Stimulated activated CD4-positive, alpha-beta T cell treated with anti-CD3 and anti-CD28 coated beads, TNF-alpha, amount 100 ng/mL, for 24 hours (primary cell): ENCODE measurements at places on chromosomes 5 and 9.

GRCh38 chr9:115411993-115412452 lies 294.1 kb upstream of the TNC start:
- DNase-seq, result no peak

DNA sequence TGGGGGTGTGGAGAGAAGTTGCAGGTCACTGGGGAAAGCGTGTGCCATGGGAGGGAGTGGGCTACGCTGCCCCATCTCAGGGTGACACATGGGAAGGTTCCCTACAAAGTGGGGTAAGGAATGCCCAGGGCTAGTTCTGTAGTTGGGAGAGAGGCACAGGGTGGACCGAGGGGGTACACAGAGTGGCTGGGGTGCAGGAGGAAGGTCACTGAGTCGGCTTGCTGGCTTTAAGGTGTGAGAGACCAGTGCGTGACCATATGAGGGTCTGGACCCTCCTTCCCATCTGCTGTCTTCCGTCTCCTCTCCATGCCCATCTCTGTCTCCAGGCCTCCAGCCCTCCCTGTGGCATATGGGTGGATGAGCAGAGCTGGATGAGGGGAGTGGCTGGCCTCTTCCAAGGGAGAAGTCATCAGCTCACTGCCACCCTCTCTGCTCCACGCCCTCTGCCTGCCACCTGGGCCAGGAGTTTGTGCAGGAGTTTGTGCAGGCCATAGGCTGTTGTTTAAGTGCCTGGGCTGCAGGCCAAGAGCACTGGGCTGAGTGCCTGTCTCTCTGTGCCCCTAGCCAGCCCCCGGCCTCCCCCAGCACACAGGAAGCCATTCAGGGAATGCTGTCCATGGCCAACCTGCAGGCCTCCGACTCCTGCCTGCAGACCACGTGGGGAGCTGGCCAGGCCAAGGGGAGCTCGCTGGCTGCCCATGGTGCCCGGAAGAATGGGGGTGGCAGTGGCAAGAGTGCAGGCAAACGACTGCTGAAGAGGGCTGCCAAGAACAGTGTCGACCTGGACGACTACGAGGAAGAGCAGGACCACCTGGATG lies 96.8 kb downstream of the PHF2 start:
- no peak for DNase-seq

DNA sequence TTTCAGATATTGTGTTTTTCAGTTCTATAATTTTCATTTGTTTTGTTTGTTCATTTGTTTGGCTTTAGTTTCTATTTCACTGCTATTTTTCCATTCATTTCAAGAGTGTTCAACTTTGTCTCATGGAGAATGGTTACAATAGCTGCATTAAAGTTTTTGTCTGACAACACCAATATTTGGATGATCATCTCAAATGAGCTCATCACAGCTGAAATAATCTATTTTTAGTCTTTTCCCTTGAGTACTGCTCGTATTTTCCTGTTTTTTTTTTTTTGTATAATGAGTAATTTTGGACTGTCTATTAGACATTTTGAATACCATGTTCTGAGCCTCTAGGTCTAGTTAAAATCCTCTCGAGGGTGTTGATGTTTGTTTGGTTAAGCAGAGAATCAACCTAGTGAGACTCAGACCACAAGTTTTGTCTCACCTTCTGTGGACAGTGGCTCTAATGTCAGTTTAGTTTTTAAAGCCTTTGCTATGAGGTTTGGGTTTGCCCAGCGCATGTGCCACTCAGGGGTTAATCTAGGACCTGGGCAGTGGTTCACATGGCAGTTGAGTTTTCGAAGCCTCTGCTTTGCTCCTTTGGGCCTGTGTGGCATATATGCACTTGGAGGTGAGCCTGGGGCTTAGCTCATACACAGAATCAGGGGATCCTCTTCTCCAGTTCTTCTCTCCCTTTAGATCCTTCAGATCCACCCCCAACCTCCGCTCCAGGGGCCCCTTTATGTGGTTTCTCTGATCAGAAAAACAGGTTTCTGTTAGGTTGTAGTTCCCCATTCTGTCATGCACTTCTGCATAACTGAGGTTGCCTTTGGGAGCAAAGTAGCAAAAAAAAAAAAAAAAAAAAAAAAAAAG lies 79.8 kb downstream of the ARSB start:
- DNase-seq, result no peak

DNA sequence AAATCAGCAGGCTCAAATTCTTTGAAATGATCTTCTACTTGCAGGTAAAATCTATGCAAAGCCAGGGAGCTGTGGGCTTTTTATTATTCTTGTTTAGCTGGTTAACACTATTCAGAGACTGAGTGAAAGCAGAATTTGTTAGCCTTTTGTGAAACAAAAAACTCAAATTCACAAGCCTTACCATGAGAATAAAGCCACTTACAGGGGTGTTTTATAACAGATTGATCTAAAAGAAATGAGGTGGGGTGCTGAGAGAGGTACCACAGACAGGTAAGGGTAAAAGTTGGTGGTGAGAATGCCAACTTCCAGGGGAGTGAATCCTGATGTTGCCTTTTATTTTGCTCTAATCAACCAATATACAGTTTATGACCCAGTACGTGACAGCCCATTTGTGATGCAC lies 1585.6 kb downstream of the EFNA5 start:
- no peak for DNase-seq

DNA sequence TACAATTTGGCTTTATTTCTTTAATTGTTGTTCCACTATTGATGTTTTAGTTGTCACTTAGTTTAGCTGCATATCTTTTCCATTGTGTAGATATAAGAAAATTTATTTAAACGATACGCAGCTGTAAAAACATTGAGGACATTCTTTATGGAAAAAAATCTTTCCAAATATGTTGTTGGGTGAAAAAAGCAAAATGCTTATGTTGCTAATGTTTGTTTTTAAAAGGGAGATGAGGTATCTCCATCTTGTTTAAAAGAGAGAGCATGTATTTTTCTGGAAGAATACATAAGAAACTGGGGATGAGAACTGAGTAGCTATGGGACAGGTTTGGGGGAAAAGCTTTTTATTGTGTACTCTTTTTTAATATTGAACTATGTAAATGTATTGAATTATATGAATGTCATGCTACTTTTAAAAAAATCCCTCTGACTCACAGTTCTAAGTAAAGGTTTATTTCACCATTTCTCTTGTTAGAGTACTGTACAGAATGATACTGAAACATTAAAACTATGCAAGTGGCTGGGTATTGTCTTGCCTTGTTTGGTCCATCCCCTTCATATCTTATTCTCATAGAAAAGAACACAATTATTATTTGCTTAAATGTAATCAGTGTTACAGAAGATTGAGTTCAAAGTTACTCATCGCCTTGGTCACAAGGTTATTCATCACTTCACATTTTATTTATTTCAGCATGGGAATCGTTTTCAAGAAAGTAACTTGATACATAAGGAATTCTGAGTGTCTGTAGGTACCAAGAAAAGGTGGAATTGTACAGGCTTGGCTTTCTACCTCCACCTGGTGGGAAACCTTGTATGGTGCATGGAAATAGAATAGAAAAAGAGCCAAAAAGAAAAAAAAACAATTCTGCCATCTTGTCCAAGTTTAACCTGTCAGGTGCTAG lies 85.8 kb downstream of the RIC1 start:
- DNase-seq, result no peak

- DNase-seq, result no peak
Observed at GRCh38 chr5:38443390-38443789, 113.1 kb downstream of the LIFR start.

- DNase-seq, result no peak
Observed at GRCh38 chr5:111135363-111135762, 43.2 kb downstream of the WDR36 start.

- no peak for DNase-seq
Observed at GRCh38 chr9:15606643-15607472, 54.0 kb downstream of the CCDC171 start.

GRCh38 chr9:129383019-129383560 lies 205.0 kb upstream of the IER5L start:
- no peak for DNase-seq

DNA sequence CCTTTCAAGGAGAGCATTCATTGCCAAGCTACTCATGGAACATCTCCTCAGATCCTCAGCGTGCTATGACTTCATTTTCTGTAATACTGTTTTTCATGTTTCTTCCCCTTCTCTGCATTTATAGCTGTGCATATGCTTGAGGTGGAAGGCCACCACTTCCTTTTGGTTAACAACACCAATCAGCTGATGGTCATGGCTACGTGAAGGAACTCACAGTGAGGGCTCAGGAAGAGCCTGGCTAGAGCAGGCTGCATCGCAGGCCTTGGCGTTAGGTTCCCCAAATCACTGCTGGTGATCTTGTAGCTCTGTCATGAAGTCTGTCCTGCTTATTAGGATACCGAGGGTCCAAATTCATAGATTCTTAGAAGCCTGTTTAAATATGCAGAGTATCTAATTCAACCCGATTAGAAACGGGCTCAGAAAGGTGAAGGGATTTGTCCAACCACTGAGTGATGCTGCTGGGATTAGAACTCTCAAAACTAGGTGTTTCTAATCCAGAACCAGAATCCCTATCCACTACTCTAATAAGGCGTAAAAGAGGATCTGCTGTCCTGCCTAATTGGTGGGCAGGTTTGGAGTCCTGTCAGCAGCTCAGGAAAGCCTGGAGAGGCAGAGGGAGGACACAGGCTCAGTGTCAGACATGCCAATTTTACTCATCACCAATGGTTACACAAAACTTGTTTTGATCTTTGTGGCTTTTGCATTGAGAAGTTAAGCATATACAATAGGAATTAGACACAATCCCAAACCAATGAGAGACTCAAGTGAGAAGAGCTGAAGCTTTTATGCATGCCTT lies 7.5 kb downstream of the SYK start:
- DNase-seq, result no peak
